SW 1271 (cell line): ENCODE measurements at places on chromosomes 6 and 20.

DNA sequence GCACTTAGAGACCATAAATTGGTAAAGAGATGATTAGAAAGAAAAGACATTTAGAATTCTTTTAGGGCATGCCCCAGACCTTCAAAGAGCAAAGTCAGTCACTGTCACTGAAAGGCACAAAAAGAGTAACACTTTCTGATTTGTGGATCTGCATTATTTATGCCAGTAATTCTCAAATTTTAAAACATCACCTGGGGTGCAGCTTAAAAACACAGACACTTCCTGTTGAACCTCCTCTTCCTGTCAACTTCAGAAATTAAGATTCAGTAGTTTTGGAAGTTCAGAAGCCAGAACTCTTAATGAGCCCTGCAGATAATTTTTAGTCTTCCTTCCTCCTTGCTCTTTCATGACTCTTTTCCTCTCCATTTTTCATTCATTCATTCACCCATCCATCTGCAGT is 137.5 kb downstream of the NRN1 start:
- DNase-seq = no peak

DNA sequence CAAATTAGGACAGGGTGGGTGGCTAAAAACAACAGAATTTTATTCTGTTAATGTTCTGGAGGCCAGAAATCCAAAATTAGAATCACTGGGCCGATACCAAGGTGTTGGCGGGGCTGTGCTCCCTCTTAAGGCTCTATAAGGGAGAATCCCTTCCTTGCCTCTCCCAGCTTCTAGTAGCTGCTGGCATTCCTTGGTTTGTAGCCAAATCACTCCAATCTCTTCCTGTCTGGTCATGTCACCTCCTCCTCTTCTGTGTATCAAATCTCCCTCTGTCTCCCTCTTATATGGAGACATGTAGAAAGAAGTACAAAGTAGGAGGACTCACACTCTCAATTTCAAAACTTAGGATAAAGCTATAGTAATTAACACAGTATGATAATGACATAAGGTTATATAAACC is 102.9 kb upstream of the SIRPA start:
- DNase-seq = no peak

DNA sequence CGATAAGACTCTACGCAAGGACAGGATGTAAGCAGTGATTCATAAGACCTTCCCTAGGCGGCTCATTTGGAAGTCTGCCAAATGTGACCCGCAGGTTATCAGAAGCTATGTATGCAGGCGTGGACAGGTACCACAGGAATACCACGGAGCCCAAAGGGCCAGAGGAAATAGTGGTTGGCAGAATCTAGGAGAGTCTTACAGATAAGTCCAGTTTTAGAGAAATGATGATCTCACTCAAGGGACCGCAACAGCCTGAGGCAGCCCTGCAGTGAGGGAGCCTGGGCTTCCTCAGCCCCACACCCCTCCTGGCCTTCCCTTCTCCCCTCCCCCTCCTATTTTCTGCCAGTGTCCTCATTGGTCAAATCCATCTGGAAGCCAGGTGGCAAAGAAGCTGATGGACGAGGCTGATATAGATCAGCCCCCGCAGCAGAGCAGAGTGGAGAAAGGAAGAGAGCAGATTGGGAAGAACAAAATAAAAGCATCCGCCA is 110.6 kb downstream of the FNDC1 start:
- no peak for DNase-seq

DNA sequence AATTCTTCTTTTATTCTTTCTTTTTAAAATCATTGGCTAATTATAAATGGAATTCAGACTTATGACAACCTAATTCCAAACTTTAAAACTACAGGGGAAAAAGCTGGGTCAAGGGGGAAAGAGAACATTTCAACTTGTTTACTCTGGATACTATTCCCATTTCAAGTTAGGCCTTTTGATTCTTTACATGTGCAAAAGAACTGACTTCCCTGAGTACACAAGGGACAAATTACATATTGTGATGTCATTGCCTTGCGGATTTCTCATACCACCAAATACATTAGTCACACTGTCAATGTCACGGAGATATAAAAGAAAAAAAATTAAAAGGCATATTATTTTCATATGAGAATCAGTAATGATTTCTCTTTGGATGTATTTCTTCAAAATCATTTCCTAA is 96.5 kb upstream of the TBX18 start:
- no peak for DNase-seq

DNA sequence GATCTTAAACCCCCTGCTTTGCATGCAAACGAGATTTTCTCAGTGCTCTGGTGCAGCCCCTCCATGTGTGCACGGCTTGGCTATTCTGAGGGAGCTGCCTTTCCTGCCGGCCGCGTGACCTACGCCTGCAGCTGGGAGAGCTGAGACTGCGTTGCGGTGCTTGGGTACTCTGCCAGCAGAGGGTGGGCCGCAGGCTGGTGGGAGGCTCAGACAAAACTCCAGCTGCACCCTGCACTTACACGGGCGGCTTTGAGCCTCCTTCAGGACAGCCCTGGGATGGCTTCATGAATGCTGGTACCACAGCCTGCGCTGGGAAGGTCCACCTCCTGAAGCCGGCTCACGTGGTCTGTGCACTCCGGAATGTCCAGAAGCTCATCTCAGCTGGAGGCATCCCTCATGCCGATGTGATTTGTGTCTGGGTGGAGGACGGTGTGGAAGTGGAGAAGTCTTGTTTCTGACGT is 223.7 kb downstream of the DLL1 start:
- DNase-seq = no peak

DNA sequence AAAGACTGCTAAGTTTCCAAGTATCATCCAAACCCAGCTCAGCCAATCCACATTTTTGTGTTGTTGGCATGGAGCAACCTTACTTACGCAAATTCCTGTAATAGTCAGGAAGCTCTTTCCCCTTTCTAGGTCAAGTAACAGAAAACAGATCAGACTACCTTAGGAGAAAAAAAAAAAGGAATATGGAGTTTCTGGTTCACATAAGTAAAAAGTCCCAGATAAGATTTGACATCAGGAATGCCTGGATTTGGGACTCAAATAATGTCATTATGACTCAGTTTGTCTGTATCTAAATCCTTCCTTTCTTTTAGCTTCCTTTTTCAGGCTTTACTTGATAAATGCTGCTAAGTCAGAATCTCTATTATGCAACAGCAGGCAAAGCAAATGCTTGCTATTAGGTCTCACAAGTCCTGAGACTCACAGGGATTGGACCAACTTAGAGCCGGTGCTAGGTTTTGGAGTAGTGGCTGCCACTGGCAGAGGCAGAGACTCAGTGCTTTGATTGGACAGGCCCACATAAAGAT is 44.5 kb downstream of the NCOA7 start:
- DNase-seq = no peak

- DNase-seq = peak; percentile 52
These were observed 108.2 kb upstream of the GMDS start for GRCh38 chr6:2353412-2354137.
